ENCODE measurements at places on chromosomes 5 and 9.

DNA sequence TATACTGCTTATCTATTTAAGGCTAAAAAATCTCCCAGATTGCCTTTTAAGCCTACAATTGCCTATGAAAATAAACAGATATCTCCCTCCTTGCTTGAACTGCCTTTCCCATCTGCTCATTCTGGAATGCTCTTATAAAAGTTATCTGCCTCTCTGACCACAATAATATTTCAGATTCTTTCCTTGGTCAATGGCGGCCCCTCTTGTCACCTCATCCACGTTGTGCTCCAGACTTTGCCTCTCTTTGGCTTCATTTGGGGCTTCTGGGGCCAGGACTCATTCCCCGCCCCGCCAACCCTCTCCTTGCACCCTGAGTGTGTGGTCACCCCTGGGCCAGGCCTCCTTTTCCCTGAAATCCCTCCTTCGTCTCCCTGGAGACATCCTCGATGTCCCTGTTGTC lies 110.0 kb upstream of the RPS23 start:
- DNase-seq, result no peak

DNA sequence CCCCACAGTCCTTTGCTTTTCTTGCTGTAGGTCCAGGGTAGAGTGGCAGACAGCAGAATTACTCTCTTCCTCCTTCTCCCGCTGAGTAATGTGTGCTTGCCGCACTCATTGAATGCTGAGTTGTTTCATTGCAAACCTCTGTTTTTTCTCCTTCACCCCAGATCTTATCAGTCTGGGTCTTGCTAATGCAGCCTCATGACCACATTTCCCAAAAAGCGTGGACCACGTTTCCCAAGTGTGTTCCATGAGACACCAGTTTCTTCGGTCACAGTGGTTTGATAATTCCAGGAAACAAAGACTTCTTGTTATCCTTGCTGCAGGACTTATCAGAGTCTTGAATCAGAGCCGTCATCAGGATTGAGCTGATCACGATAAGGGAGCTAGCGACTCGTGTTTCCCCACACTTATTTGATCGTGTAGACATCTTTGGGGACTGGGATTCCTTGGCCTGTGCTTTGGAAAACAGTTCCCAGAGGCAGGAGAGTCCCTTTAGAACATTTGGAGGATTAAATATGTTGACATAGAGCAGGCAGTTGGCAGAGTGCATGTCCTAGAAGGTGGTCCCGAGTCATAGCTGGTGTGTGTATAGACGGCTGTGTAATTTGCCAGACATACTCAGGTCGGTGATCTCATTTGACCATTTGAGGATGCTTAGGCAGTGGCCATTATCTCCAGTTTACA lies 4.4 kb downstream of the LRRC8A start:
- no peak for DNase-seq

DNA sequence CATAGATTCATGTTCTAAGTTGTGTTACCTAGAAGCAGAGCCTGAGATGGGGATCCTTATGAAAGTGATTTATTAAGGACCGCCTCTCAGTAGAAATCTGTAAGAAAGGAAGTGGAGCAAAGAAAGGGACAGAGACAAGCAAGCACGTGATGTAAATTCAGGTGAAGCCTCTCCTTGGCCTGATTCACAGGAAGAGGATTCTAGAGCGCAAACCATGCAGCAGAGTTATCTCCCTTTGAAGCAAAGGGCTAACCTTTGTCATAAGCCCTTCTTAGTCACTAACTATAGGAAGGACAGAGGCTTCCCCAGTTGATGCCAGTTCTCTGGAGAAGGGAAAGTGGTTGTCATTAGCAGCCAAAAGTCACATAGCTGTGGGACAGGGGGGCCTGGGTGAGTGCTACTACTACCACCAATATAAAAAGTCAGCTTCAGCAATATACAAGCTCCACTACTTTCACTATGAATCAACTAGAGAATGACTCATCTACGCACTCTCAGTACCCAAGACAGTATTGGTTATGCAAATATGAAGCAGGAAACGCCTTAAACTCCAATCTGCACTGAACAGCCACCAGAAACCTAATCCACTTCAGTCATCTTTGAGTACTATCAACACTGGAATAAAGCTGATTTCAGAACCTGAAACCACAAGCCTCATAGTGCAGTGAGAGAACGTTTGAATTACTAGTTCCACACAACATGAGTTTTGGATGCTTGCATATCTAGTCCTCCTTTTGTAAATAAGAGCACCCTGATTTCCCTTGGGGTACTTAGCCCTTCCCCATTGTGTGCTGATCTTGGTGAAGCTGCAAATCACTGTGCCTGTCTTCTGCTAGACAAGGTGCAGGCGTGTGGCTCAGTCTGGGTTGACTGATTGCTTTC lies 162.7 kb downstream of the ZNF608 start:
- peak; percentile 4 for DNase-seq

DNA sequence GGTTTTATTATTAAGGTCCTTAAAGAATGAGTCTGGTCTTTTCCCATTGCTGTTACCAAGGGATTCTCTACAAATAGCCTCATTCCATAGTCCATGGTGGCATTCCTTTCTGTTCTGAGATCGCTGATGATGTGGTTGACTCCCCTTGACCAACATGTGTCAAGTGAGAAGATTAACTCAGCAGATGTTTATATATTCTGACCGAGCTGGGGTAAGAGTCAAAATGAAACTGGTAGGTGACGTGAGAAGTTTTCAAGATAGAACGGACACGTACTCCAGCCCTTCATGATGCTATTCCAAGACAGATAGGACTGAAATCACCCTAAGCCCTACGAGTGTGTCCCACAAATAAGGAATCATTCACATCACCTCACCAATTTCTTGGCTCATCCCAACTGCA lies 155.5 kb upstream of the WWC1 start:
- no peak for DNase-seq

DNA sequence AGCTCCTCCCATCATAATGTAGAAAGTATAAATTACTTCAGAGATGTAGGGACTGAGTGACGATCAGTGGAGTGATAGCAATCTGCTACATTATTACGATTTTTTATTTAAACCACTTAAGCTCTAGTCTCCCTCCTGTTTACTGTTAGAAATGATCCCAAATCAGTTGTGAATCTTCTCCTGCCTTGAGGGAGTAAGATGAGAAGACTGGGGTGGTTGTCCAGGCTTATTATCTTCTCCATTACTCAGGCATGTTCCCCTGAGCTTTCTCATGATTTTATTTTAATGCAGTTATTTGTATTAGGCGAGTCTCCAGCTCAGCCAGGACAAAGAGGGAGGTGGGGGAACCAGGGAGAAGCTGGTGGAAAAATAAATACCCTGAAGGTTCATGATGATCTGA lies 48.2 kb upstream of the CTNNA1 start:
- no peak for DNase-seq

DNA sequence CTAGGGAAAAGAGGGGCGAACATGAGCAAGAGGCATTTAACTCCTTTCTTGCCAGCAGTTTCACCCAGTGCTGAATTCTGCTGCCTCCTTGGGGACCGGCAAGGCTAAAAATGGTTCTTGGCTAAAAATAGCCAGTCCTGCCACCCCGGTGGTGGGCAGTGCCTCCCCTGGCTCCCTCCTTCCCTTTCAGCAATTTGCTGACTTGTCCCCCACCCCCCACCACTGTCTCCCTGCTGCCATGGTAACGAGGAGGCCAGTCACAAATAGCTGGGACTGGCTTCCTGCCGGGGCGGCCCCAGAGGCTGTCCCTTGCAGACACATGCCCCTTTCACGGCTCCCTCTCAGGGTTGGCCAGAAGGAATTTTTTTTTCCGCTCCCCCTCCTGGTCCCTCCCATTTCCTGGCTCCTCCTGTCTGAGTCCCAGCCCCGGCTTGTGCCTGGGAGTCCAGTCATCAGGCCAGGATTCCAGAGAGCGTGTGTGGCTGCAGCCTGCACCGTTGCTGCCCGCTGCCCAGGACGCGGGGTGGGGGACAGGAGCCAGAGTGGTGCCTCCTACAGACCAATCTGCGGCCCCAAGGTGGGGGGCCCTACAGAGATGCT lies 130.3 kb downstream of the RGS3 start:
- no peak for DNase-seq

DNA sequence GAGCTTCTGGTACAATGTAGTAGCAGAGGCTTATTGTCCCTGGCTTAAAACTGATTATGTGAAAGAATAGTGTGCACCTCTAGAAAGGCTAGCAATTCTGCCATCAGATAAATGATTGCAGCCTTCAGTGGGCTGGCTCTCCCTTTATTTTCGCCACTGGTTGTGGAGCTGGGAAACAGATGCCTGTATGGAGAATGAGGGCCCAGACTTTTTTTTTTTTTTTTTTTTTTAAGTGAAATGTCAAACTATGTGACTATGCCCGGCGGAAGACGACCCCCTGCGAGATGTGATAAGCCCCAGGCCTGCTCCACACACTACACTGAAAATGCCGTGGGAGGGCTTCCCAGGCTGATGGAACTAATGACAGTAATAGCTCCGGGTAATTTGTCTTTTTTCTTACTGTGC lies 28.7 kb downstream of the ISL1 start:
- no peak for DNase-seq

- no peak for DNase-seq
Measured at GRCh38 chr5:64108674-64109073, 57.0 kb upstream of the RNF180 start.

DNA sequence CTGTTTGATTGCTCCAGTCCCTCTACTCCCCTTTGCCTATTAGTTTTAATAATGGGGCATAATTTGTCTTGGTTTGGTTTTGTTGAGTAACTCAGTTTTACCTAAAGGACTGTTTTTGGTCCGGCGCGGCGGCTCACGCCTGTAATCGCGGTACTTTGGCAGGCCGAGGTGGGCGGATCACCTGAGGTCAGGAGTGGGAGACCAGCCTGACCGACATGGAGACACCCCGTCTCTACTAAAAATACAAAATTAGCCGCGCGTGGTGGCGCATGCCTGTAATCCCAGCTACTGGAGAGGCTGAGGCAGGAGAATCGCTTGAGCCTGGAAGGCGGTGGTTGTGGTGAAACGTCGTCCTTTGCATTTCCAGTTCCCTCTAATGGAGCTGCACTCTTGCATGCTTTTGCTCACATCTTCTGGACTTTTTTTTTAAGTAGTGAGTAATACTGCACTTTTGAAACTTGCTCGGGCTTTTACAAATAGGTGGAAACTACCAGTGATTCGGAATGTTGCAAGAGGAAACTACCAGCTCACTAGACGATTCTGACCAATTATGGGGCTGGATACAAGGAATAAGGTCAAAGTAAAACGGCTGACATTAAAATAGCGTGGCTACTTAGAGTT lies 721 bp upstream of the MAML1 start:
- DNase-seq, result peak; percentile 15
